ENCODE measurements at places on chromosomes 5 and 9.
A peak's percentile ranks its signal among the peaks of the same experiment; 100 is the strongest.

GRCh38 chr5:168985454-168985853 is 315.5 kb downstream of the SLIT3 start:
- DNase-seq, result no peak

- no peak for DNase-seq
Observed at GRCh38 chr9:133425049-133425632, 3.0 kb downstream of the ADAMTS13 start.

DNA sequence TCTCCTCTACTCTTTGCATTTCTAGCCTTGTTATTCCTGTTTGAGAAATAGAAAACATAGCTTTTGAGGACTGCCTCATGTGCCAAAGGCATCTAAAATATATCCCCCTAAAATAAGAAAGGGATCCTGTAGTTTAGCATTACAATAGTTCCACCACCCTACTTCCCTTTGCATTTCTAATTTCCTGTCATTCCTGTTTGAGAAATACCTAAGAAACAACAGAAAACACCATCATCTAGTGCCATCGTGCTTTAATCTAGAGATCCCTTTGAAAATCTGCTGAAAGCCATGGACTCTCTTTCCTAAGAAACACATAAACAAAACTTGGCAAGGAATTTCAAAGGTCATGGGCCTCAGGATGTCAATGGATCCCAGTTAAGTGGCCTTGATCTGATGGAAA is 7.5 kb downstream of the CLK4 start:
- no peak for DNase-seq

GRCh38 chr9:92468206-92468605 is 14.1 kb downstream of the ASPN start:
- no peak for DNase-seq

DNA sequence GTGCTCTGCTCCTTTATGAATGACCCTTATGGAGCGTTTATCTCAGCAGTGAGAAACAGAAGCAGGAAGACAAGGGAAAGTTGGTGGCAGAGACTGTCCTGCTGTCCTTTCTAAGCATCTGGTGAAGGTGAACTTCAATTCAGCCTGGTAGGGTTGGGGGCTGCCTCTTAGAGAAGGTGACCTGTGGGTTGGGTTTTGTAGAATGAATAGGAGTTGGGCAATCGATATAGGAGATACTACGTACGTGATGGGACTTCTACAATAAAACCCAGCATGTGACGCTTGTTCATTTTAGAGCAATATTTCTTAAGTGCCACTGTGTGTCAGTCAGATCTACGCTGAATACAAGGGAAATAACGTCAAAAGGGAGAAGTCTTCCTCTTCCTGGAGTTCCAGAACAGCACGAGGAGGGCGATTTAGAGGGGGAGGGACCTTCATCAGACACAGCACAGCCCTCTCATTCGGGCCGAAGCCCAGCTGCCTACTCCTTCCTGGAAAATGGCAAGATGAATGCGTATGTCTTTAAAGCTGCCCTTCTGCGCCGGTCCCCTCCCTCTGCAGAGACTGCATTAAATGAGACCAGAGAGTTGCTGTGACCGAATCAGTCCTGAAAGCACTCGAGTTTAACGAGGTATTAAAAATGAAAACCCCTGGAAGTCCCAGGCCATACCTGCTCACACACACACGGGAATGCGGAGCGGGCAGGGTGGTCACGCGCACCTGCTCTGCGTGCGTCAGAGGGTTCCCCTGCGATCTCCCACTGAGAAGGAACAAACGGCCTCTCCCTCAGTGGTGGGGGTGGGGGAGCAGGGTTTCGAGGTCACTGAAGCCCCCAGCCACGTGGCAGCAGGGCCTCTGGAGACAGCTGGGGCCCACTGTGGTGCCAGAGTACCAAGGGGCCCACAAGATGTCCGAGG is 85.3 kb upstream of the SARDH start:
- DNase-seq, result no peak

DNA sequence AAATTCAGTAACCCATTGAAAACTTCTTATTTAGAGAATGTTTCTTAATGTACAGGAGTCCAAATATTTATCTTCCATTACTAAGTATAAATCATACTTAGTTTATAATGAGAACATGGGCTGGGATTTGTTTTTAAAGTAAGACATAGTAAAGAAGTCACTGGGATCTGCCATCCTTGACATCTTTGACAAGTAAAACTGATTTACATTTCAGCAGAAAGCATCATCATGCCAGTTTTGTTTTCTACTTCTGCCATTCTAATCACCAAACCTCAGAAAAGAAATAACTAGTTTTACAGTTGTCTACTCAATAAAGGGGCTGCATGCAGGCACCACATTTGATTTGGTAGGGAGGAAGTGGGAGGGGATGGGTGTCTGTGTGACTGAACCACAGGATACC is 221.7 kb upstream of the PPP1R2B start:
- no peak for DNase-seq

DNA sequence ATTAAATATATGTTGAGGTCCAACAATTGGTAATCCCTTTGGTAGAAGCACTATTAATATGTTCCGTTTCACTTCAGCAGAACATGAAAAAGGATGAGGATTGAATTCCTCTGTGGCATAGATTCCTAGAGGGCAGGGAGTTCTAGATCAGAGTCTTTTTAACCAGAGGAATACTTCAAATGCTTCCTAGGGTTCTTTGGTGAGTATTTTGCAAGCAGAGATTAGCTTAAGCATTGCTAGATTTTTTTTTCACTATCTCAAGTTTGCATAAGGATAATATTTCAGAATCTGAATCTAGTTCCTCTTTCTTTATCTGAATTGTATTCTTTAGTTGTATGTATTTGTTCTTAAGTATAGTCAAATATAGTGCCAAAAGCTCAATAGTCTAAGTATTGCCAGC is 116.6 kb upstream of the ADAMTSL1 start:
- DNase-seq, result no peak

DNA sequence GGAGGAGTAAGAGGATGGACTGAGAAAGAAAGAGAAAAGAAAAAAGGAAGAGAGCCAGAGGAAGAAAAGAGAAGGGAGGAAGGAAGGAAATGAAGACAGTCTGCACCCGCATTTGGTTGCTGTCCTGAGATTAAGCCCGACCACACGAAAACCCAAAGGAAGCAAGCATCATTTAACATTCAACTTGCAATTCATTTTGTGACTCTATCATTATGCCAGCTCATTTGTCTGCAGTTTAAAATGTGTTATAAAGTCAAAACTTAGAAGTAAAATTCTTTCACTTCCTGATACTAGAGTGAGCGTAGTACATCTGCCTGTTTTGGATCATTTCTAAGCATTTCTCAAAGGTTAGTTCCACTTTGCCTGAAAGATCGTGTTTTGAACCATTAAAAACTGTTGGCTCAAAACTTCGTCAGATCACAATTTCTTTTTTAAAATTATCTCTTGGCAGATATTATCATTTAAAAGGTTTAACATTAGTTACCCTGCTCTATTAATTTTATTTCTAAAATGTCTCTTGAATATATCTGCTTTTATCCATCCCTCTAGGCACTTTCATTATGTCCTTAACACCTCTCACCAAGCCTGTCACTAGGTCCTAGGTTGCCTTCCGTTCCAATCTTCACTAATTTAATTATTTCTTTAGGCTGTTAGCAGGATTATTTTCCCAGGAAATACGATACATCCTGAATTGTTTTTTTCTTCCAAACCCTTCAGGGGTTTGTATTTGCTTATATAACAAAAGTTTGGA is 240.9 kb downstream of the TLE4 start:
- no peak for DNase-seq

DNA sequence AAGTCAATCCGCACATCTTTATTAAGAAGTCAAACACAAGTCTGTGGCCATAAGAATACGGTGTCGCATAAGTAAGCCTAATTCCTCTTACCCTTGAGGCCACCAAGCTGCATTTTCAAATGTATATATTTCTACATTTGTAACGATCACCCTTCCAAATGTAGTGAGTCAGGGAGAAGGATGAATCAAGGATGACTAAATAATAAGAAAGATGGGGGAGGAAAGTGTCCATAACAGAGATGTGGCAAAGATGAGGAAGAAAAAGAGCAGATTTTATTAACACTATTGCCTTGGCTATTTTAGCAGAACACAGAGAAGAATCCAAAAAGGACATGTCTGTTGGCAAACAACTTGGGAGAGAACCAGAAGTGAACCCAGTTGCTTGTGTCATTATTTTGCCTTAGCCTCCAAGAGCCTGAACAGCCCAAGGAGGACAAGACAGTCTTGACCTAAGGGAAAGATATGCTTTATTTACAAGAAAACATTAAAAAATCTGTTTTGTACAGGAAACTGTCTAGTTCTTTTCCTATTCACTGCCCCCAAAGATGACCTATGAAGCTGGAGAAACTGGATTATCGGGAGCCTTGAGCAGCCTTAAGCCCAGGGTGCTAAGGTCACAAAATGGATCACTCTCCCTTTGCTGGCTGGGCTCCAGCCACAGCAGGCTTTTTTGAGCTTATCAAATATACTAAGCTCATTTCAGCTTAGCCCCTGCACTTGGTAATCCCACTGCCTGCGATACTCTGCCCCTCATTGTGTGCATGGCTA is 101.5 kb downstream of the PLCXD3 start:
- DNase-seq, result no peak

DNA sequence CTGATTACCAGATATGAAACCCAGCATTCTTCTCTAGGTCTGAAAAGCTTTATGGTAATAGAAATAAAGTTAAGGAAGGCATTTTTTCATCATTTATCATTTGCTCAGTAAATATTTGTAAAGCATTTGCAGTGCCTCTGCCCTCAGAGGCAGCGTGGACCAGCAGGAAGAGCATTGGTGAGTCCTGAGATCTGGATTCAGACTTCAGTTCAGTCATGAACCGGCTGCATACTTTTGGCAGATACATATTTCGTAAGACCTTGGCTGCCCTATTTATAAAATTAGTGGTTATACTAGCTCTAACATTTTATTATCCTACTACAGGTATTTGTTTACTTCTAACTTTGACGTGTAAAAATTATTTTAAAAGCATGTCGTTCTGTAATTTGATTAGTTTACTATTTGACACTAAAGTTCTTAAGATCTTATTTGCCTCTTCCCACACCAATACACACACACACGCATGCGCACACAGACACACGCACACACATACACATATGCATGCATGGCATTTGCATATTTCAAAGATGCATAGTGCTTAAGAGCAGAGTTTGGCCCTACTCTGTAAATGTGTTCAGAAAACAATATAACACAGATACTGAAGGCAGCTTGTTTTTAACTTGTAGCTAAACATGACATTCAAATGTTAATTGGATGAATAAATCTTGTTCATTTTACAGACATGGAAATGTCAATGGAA is 101.9 kb downstream of the RPS23 start:
- DNase-seq, result no peak

DNA sequence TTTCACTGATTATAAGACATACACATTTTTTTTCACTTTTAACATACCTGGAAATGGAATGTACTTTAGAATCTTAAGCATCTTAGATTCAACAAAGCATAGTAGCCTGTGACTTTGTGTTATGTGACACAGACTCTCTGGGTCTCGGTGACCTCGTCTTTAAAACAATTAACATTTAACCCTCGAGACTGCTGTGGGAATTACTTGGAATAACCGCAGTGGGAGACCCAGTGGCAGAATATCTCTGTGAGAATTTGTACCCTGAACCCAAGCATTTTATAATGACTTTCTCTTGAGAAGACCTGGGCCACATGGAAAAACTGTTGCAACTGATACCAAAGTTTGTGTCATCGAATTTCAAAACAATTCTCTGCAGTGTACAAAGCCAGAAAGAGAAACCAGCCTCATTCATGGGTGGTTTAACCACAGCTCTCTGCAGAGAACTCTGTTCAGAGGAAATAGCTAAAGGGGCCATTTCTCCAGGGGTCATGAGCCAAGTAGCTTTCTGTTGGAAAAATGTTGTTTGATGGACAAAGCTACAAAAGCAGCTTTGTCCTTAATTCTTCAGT is 10.0 kb upstream of the RETREG1 start:
- peak; percentile 8 for DNase-seq

DNA sequence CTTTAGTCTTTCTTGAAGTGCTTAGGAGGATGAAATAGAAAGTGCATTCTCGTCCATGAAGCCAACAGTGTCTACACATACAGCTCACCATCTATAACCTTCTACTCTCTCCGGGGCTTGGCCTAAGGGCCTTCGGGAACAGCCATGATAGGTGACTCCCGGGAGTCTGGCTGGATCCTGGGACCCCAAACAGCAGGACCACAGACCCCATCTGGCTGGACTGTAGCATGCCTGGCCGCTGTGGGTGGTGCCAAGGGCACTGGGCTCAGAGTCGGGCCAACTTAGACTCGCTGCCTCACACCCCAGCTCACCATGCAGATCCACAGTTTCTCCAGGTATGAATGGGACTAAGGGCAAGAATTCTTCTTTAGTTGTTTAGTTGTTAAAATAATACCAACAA is 16.3 kb downstream of the GABBR2 start:
- no peak for DNase-seq

GRCh38 chr9:108040783-108041182 is 551.2 kb upstream of the KLF4 start:
- no peak for DNase-seq
